Tongue (tissue), 3 donors: ENCODE measurements at places on chromosomes 13 and 19.
A peak's percentile ranks its signal among the peaks of the same experiment; 100 is the strongest.

- DNase-seq, result no peak
These were observed 108.3 kb downstream of the SLITRK1 start for GRCh38 chr13:83773961-83774360.

- peak; percentile 57 for DNase-seq
These were observed 193.6 kb downstream of the KCNRG start for GRCh38 chr13:50208826-50209335.

- DNase-seq, result peak; percentile 44
These were observed 339.2 kb downstream of the DNAJC15 start for GRCh38 chr13:43362556-43362955.

GRCh38 chr19:52648336-52649016 lies 10.3 kb upstream of the ZNF83 start:
- DNase-seq, result no peak

DNA sequence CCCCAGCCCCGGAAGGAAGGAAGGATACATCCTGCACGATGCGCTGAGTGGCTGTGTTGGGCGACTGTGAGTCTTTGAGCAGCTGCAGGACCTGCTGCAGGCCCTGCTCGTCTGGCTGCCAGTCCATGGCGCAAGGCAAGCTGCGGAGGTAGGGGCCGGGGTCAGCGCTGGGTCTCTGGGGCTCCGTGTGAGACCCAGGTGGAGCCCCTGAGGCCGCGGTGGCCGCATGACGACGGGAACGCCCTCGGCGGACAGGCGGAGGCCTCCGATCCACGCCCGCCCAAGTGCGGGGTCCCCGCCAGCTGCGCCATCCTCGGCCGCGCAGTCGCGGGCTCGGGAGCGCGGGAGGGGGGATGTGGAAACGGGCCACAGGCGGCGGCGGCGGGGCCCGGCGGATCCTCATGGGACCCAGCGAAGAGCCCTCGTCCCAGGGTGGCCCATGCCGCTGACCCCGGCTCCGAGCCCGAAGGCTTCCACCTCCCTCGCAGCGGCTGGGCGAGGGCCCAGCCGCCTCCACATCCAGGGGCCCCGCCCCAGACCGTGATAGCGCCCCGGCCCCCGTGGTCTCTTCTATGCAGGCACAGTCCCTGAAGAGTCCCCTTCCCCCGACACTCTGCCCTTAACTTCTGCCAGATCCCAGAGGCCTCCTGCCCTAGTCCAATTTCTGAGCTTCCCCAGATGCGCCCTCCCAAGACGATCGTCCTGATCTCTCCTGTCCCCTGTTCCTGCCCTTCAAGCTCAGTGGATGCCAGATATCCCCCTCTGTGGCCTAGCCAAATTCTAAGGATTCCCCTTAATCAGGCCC lies 2.7 kb downstream of the TNPO2 start:
- peak; percentile 46 for DNase-seq

GRCh38 chr13:22960827-22961226 lies 220.0 kb upstream of the SGCG start:
- no peak for DNase-seq

DNA sequence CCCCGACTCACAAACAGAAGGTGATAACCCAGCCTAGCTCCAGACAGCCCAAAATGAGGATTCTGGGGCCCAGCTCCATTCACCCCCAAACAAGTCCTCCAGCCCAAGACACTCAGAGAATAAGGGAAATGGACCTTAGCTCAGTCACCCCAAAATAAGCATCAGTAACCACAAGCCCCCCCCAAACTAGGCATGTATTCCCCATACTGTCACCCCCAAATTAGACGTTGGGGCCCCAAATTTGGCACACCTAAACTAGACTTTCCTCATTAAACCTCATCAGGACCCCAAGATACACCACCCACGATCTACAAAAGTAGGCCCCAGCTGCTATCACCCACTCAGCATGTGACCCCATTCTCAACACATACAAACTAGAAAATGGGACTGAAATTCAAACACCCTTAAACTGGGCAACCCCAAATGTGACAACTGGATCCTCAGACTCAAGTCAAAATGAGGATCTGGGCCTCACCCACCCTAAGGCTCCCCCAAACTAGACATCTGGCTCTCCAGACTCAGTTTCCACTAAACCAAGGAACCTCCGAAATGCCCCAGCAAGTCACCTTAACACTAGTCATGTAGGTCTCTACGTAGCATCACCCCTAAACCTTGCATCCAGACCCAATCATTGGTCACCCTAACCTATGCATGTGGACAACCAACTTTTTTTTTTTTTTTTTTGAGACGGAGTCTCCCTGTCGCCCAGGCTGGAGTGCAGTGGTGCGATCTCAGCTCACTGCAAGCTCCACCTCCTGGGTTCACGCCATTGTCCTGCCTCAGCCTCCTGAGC lies 13.4 kb upstream of the ERFL start:
- no peak for DNase-seq

- no peak for DNase-seq
These were observed 346.5 kb downstream of the ZNF536 start for GRCh38 chr19:30718707-30719106.

DNA sequence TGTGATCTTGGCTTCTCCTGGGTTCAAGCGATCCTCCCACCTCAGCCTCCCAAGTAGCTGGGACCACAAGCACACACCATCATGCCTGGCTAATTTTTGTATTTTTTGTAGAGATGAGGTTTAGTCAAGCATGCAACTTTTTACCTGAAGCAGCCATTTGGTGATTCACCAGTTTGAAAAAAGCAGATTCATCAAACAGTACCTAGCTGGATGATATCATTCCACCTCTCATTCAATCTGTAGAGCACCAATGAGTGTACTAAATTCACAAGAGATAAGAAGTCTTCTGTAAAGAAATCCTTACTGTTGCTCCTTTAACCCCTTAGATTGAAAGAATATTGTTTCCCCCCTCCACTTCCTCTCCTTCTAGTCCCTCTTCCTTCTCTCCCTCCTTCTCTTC lies 261.1 kb upstream of the RFC3 start:
- DNase-seq, result no peak

GRCh38 chr19:23978068-23978467 lies 63.4 kb downstream of the ZNF726 start:
- DNase-seq, result no peak

GRCh38 chr19:4694211-4694987 lies 24.3 kb upstream of the MYDGF start:
- no peak for DNase-seq
